Astrocyte of the spinal cord (primary cell): ENCODE measurements at places on chromosomes 2 and 18.

DNA sequence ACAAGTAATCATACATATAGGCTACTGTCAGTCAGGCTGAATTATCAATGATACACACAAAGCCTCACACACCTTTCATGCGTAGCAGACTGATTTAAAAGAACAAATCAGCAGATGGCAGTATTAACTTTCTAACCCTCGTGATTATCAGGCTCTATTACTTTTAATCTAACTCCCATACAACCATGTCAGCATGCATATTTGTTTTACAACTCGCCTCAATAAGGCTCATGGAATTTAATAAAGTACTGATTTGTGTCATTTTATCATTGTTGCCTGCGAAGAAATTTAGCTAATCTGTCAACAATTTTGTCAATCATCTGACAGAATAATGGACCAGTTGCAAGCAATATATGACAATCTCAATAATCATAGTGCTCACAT, 82.8 kb downstream of the SLC25A12 start:
- DNase-seq, result peak; percentile 42

GRCh38 chr2:172425336-172425735, 2.0 kb upstream of the ITGA6 start:
- no peak for DNase-seq

DNA sequence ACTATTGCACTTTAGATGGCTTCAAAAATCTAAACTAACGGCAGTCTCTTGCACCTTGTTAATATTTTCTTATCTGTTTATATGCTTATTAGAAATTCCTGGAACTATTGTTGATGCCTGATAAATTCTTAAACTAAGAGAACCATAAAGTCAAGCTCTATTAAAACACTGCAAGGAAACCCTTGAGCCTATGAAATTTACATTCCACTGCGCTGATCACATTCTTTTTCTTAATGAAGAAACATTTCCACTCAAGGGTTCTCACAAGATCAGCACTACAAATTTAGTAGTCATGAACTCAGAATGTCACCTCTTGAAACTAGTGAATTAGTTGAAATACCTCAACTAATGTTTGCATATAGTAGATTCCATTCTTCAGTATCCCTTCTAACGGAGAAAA, 331.8 kb upstream of the SLC8A1 start:
- no peak for DNase-seq

- no peak for DNase-seq
Observed at GRCh38 chr2:82124629-82125028, 1820.1 kb upstream of the LRRTM1 start.

- no peak for DNase-seq
Observed at GRCh38 chr2:223197046-223197445, 145.1 kb downstream of the KCNE4 start.

GRCh38 chr2:64455545-64455944, 1.6 kb downstream of the LGALSL start:
- DNase-seq, result no peak

DNA sequence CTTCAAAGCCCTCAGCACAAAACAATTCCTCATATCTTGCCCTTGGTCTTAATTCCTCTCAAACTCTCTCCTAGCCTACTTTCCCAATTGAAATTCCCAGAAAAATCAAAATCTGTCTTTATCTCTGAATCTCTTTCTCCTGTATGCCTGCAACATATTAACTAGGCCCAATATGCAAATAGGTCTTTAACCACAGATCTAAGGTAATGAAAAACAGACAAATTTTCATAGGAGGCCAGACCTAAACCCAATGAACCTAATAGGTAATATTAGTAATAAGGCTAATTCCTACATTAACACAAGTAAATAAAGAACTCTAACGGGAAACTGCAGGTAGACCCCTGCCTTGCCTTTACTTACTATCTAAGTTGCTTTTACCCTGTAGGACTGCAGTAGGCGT, 41.4 kb downstream of the WDR33 start:
- no peak for DNase-seq

DNA sequence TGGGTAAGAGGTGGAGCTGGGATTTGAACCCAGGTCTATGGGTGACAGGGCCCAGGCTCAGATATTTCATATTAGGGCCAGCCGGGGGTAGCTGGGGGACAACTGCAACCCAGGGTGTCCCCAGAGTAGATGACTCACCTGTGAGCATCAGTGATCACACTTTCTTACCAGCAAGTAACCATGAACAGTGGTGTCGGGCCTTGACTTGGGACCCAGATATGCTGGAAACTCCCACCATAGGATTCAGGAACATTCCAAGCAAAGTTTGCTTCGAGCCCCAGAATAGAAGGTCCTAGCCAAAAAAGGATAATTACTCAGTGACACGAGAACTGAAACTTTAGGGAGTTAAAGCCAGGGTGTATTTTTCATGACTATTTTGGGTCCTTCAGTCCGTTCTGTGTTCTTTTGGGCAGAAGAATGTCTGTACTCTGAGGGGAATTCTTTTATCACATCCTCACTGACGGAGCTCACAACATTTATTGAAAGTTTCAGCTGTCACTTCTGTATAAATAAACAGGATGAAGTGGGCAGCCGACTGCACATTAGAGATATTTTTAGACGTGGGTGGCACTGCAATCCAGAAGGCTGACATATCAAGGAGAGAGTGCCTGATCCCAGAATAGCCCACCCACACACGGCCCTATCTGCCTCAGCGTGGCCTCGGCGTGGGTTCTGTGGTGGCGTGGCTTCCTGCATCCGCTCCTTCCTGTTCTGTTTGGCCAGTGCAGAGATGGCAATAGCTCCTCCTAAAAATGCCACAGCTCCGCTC, 45.6 kb downstream of the RAMP1 start:
- DNase-seq, result peak; percentile 27

- no peak for DNase-seq
Observed at GRCh38 chr2:38113981-38114708, 38.2 kb upstream of the CYP1B1 start.

GRCh38 chr2:222844323-222844722, 16.5 kb upstream of the ACSL3 start:
- DNase-seq, result peak; percentile 91

GRCh38 chr2:2703172-2703571, 372.1 kb upstream of the MYT1L start:
- no peak for DNase-seq

- peak; percentile 89 for DNase-seq
Observed at GRCh38 chr18:55141318-55141717, 182.1 kb upstream of the CCDC68 start.

DNA sequence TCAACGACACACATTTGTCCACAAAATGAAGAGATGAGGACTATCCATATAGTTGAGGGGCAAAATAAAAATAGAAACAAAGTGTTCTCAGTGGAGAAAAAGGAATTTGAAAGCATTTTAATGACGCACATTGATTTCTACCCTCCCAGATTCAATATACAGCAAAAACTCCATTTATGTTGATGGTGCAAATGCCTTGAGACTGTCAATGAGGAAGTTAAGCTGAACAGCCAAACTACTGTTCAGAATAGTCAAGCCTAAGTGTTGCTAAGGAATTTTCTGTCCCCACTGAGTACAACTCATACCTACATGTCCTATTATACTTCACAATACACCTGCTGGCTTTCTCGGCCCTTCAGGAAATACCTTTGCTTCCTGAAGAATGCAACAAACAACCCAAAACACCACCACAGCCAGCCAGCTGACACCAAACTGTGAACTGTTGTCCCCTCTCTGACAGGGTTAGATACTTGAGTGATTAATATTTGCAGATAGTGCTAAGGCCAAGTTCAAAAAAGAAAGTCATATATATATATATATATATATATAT, 27.8 kb upstream of the DARS1 start:
- DNase-seq, result no peak

DNA sequence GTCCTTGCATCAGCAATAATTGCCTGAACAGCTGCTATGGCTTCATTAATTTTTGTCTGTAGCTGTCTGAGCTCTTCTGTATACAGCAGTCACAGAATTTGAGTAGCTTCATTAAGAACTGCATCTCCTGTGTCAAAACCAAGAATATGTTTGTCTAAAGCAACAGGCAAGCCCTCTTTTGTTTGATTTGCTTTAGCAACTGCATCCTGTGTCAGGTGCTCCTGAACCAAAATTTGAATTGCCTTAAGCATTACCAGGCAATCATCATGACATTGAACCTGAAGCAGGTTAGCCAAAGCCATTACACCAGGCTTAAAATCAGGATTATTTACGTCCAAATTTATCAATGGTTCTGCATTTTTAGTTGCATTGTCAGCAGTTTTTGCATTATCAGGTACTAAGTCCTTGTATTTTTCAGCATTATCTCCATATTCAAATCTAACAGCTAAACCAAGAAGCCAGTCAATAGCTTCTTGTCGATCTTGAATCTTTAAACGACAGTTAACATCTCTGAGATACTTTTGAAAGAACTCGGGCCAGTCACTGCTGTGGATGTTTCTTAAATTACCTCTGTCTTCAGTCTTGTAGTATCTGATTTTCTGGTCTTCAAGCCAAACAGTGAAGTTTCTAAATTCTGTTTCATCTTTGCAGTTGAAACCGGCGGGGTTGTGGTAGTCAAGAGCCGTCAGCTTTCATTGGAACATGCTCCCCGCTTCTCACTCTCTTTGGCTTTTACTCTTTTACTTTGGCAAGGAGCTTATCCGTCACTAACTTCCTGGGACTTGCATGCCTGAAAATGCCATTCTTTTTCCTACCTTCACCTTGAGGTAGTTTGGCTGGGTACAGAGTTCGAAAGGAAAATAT, 42.2 kb downstream of the MERTK start:
- DNase-seq, result no peak

- peak; percentile 75 for DNase-seq
Observed at GRCh38 chr2:159249990-159250715, 36.4 kb downstream of the WDSUB1 start.

GRCh38 chr2:84137034-84137433, 322.0 kb downstream of the SUCLG1 start:
- no peak for DNase-seq

- no peak for DNase-seq
Observed at GRCh38 chr2:12436935-12437561, 279.7 kb upstream of the TRIB2 start.

DNA sequence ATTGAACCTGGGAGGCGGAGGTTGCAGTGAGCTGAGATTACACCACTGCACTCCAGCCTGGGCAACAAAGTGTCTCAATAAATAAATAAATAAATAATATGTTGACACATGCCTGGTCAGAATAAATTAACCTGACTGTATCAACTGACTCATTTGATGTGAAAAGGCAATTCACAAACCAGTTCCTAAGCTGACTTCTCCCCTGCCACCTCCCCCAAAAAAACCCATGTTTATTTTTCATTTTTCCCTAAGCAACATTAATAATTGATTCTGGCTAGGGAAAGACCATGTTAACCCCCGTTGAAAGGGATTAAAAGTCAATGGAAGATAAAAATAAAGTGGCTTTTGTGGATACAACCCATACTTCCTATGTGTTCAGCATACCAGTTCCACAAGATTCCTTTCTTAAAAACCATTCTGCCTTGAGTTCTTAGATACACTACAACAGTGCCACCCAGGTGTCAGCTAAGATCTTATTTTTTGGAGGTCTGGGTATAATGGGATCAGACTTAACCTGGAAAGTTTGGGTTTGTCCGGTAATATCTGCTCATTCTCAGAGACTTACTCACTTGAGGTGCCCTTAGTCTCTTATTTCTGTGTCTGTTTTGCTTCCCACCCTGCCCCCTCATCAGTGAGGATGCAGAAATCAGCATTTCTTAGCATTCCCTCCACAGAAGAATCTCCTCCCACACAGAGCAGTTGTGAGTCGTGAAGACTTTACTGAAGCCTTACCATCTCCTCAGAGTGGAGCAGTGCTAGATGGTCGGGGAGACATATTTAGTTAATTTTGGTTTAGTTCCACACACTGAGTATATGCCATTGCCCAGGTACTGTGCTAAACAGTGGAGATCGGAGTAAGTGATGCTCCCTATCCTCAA, 10.1 kb upstream of the MCFD2 start:
- no peak for DNase-seq

DNA sequence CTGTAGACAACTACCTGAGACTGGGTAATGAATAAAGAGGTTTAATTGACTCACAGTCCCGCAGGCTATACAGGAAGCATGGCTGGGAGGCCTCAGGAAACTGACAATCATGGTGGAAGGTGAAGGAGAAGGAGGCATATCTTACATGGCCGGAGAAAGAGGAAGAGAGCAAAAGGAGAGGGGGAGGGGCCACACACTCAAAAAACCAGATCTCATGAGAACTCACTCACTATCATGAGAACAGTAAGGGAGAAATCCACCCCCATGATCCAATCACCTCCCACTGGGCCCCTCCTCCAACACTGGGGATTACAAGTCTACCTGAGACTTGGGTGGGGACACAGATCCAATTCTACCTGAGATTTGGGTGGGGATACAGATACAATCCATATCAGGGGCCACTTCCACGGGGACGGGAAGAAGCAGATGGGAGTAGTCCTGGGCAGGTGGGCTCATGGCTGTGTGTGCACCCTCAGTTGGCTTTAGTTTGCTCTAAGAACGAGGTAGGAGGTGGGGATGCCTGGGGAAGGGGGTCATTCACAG, 9.9 kb downstream of the MAB21L4 start:
- DNase-seq, result no peak

- no peak for DNase-seq
Observed at GRCh38 chr18:74171910-74172606, 23.7 kb downstream of the TIMM21 start.

GRCh38 chr2:48227617-48228344, 302.2 kb upstream of the STON1 start:
- no peak for DNase-seq

DNA sequence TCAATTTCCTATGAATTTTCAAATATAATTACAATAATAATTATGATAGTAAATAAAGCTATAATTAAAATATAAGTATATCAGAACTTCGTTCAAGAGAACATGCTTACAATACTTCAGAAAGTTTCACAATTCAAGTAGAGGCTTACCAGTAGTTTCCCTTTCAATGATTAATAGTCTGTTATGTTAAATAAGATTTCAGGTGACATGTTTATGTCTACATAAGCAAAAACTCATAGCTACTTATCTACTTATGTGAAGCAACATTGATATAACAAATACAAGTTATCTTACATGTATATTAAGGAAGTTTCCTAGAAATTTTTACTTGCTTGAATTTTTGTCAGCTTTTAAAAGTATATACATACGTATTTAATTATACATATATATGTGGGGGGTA, 4.5 kb upstream of the COL3A1 start:
- DNase-seq, result no peak

DNA sequence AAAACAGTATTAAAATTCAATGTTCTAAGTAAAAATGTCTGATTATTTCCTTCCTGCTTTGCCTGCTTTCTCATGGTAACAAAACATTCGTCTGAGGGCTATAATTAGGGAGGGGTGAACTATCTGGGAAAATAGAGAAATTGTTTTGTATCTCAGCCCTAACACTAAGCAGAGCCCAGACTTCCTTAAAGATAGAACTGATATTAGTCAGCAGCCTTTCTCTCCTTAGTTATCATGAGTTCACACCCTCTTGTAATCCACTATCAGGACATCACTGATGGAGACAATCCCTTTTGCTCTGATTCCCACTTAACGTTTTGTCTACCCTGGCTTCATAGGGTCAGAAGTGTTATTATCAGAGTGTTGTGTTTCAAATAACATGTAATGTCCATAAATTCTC, 701.1 kb upstream of the ZEB2 start:
- DNase-seq, result no peak
